ENCODE measurements at places on chromosomes 11 and 22. TPM values are rescaled to one million over a fixed set of nuclear protein-coding genes. Genes with fewer than 3 reads are reported as not detected.

- no peaks in the 10 kb centered on the region for H3K36me3 ChIP-seq
- no peak for DNase-seq
- H3K27me3 ChIP-seq = peaks cover 48% of the 10 kb centered on the region
- H3K4me3 ChIP-seq = no peak overlapping the region
- H3K27ac ChIP-seq = no peak overlapping the region
- no peaks in the 10 kb centered on the region for H3K4me1 ChIP-seq
Measured at GRCh38 chr22:43431808-43432554, 20.2 kb downstream of the MPPED1 start.

DNA sequence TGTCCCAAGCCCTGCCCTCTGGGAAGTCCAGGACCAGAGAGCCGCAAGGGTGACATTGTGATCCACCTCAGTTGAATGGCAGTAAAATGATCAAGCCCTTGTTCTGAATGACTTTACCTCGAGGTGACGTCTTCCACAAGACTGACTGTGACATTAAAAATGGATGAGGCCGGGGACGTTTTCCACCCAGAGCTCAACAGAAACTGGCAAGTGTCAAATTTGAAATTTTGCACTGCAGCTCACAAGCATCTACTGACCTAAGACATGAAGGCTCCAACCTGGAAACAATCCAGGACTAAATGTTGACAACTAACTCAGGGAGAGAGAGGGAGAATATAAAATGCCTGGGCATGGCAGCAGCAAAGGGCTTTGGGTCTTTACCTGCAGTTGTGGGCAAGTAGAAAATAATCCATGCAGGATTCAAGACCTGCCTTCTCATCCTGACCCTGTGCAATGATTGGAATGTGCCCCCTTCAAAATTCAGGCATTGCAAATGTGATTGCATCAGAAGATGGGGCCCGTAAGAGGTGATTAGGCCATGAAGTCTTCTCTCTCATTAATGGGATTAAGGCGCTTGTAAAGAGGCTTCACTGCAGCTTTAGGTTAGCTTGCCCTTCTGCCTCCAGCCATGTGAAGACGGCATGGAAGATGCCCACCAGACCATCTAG, 33.6 kb upstream of the CLMP start:
- H3K27me3 ChIP-seq = no peaks in the 10 kb centered on the region
- no peak for DNase-seq
- H3K4me3 ChIP-seq = no peak overlapping the region
- no peak overlapping the region for H3K27ac ChIP-seq
- H3K36me3 ChIP-seq = no peaks in the 10 kb centered on the region
- H3K4me1 ChIP-seq = peaks cover 31% of the 10 kb centered on the region

- peak; percentile 78 for DNase-seq
- peaks cover 16% of the 10 kb centered on the region for H3K4me1 ChIP-seq
- no peaks in the 10 kb centered on the region for H3K27me3 ChIP-seq
- H3K36me3 ChIP-seq = no peaks in the 10 kb centered on the region
- H3K4me3 ChIP-seq = no peak overlapping the region
Measured at GRCh38 chr22:31210556-31211421, 1.3 kb upstream of the LIMK2 start.

DNA sequence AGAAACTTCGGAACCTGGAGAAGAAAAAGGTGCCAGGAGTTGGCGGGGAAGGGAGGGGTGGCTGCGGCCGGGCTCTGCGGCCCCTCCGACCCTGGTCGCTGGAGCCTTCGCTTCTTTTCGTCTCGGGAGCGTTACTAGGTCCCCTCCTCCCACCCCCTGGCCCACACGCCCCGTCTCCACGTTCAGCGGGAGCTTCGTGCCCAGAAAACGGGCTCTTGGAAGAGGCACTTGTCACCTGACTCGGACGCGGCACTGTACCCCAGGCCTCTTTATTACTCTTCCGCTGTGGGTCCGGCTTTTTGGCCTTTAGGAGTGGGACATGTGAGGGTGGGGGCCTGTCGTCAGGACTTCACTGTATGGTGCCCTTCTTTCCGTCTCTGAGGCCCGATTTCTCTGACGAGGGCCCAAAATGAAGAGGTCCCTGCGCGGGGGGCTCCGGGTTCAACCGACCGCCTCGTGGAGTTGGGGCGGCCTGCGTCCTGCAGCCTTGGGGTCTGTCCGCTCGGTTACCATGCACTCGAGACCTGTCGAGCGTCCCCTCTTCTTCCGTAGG, 1.2 kb downstream of the CAPRIN1 start:
- H3K36me3 ChIP-seq = peaks cover 55% of the 10 kb centered on the region
- peak; percentile 77 for DNase-seq
- peak overlapping the region; percentile 99 for H3K27ac ChIP-seq
- peak overlapping the region; percentile 71 for H3K4me3 ChIP-seq
- no peaks in the 10 kb centered on the region for H3K27me3 ChIP-seq
- H3K4me1 ChIP-seq = peaks cover 61% of the 10 kb centered on the region

DNA sequence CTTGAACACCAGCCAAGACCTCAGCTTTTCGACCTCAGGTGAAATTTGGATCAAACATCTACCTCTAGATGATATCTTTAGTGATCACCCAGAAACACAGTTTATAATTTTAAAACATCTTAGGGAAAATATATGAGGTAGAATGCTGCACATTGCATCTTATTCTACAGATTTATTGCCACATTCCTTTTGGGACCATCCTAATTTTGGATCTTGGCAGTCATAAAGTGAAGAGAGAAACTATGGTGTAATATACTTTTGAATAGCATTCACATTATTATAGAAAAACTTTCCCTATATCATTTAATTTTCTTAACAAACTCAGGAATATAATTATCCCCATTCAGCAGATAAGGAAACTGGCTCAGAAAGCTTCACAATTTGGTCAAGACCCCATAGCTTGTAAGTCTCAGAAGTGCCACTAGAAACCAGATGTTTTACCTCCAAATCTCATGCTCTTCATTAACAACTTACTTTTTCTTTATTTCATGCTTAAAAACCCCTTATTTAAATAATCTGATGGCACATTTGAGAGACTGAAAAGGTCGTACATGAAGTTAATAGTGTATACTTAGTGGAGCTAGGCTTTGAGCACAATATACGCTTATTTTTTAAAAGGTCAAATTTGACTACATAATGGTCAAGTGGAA, 199.2 kb upstream of the CTSC start:
- no peak for DNase-seq
- peaks cover 3% of the 10 kb centered on the region for H3K4me1 ChIP-seq
- H3K36me3 ChIP-seq = no peaks in the 10 kb centered on the region
- no peak overlapping the region for H3K4me3 ChIP-seq

GRCh38 chr22:20615533-20616450, 108.4 kb downstream of the MED15 start:
- no peaks in the 10 kb centered on the region for H3K27me3 ChIP-seq
- no peak overlapping the region for H3K27ac ChIP-seq
- H3K4me1 ChIP-seq = no peaks in the 10 kb centered on the region

GPR83 gene
- 0.06 TPM for total RNA-seq

GAB4 gene
- total RNA-seq = not detected

MEI1 gene
- total RNA-seq = 0.09 TPM

NXPE2 gene
- total RNA-seq = not detected

ZNF215 gene
- 0.26 TPM for total RNA-seq
